ENCODE measurements at places on chromosomes 7 and 10. TPM values are rescaled to one million over a fixed set of nuclear protein-coding genes. Genes with fewer than 3 reads are reported as not detected.

DNA sequence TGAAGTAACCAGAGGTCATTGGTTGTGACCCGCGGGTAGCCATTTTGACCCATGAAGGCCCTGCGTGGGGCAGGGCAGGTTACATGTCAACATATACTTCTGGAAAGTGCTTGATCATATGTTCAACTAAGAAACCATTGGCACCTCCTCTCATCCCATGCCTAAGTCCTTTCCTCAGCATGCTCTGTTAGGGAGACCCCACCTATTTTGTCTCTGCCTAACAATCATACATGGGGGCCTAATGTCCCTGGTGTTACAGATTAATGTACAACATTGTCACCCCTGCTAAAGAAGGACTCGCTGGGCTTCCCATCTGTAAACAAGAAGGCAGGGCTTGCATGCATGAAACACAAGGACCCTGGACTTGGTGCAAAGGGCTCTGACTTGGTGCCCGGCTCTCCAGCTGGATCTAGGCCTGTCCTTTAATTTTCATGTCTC lies 133.7 kb upstream of the TNS3 start:
- DNase-seq, result no peak

DNA sequence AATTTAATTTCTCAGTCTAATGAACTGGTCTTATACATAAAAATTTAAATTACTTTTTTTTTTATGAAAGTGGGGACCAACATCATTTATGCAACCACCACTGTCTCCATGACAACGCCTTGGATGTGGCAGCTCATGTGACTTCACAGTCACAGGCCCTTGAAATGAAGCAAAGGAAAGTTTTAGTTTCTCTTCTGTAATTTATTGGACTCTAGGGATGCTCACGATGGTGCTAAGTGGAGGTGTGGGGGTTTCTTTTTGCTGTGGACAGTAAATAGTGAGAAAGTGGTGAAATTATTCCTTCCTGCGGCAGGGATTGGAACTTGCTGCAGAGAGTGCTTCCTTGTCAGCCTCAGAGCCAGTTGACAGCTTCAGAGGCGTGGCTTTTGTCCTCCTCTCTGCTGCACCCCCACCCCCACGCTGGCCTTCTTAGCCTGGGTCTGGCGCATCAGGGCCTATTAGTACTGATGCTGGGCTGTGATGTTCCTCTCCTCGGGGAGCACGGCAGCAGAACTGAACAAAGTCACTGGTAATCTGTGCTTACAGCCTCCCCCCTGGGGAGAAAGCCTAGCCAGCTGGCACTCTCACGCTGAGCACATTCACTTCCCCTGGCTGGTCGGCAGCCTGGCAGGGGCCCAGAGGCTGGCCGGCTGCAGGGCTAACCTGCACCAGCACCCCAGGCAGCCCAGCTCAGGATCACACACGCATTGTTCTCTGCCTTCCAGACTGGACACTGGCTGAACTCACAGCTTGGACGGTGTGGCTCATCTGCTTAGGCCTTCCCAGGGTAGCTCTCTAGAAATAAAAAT lies 517.5 kb upstream of the GALNT17 start:
- DNase-seq, result peak; percentile 72

DNA sequence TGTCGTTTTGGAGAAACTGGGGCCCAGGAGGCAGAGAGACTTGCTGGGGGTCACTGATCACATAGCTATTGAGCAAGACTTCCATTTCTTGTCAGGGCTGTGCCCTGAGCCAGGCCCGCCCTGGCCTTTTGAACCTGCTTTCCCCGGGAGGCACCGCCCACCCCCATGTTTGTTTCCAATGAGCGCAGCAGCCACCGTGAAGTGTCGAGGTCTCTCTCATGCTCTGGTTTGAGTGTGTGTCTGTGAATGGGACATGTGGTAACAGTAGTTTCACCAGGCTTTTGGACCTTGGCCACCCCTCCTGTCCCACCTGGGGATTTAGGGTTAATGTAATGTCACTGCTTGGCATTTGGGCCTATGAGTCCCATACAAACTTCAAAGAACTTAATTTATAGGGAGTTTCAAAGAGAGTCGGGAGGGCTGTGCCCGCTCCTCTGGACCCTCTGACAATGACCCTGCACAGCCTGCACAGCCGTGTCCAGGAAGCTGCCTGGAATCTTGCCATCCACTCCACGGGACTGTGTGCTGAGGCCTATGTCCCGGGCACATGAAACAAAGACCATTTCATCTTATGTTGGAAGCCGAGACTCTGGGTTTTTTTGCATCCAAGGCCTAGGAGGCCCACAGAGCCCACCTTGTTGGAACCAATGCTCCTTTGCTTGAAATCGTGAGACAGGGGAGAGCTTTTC lies 6.3 kb downstream of the PRF1 start:
- no peak for DNase-seq

DNA sequence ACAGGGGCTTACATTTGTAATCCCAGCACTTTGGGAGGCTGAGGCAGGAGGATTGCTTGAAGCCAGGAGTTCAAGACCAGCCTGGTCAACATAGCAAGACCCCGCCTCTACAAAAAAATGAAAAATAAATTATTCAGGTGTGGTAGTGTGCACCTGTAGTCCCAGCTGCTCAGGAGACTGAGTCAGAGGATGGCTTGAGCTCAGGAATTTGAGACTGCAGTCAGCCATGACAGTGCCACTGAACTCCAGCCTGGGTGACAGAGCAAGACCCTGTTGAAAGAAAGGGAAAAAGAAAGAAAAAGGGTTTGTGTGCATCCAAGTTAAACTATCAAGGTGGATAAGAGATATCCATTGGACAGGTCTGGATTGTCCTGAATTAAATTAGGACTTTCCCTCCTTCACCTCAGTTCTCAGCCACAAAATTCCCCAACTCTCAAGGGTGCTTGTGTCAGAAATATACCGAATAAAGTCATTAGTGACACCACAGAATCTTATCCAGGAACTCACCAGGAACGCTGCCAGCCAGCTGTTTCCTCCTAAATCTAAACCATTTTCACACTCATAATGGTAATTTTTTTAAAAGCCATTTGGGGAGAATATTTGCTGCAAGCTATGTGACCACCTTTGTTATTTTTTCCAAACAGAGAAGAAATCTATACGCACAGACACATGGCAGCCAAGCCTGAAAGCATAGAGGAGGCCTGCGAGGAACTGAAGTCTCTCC lies 12.0 kb downstream of the AFAP1L2 start:
- DNase-seq, result no peak

DNA sequence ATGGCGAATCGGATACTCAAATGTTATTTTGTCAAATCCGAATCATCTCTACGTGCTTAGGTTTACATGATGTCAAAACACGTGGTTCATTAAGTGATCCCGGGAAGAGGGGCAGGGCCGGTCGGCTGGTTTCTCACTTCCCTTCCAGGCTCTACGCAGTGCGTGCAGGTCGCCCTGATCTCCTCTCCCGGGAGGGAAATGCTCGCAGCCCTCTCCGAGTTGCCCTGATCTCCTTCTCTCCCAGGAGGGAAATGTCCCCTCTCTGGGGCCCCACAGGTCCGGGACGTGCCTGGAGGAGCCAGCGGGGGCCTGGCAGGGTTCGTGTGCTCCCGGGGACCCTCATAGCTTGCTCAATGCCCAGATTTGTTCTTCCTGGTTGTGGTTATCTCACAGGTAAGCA lies 202.7 kb downstream of the DNAJB6 start:
- peak; percentile 19 for DNase-seq

DNA sequence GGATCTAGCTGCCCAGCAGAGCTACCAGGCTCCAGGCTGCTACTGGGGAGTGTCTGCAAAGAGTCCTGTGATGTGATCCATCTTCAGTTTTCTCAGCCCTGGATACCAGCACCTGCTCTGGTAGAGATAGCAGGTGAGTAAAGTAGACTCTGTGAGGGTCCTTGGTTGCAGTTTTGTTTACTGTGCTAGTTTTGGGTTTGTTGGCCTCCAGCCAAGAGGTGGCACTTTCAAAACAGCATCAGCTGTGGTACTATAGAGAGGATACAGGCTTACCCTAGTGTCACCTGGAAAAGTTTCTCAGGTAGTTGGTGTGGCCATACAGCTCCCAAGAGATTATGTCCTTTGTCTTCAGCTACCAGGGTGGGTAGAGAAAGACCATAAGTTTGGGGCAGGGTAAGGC lies 56.3 kb downstream of the MTERF1 start:
- no peak for DNase-seq

DNA sequence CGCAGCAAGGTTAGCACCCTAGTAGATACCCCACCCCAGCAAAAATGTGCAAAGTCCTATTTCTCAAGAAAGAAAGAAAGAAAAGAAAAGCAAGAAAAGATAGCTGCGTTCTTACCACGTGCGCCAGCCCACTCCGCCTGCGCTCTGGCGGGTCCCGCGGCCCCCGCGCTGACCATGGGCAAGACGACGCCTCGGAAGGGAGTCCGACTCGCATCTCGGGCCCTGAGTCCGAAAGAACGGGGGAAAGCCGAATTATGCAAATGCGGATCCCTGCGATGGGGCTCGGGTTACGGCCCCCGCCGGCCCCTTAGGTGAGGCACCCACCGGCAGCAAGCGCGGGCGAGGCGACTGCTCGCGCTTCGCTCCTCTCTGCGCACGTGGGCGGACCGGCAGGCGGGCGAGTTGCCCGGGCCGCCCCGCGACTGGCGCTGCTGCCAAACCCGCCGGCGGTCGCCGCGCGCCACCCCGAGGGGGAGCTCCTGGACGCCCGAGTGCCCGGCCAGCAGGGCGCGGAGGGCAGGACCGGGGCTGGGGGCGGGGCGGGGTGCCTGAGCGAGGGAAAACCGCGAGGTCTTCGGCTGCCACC lies 2.4 kb upstream of the EGR2 start:
- peak; percentile 27 for DNase-seq

DNA sequence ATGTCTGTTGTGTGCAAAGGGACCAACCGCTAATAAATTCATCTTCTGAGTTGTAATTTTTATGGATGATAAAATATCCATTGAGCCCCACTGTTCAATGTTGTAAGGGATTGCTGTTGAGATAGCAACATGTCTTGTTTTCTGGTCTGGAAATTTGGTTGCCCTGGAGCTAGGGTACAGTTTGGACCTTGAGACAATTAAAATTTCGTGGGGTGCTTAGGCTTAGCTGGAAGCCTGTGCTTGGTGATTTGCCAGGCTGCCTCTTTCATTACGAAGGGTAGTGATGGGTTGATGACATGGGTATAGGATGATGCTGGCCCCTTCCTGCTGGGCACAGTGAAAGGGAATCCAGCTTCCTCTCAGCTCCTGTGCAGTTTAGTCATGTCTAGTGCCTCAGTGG lies 43.6 kb downstream of the PLCE1 start:
- DNase-seq, result no peak

DNA sequence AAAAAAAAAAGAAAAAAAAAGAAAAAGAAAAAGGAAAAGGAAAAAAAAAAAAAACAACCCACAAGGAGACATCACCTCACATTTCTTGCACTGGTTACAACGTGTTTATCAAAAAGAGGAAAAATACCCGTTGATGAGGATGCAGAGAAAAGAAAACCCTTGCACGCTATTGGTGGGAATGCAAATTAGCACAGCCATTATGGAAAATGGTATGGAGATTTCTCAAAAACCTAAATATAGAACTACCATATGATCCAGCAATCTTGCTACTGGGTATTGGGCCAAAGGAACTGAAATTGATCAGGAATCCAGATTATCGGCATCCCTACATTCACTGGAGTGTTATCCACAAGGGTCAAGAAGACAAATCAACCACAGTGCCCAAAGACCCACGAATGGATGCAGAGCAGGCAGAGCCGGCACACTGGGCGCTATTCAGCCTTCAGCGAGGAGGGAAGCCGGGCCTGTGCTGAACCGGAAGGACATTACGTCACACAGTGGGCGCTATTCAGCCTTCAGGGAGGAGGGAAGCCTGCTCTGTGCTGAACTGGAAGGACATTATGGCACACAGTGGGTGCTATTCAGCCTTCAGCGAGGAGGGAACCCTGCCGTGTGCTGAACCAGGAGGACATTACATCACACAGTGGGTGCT lies 258.7 kb downstream of the ZMYND11 start:
- no peak for DNase-seq

DNA sequence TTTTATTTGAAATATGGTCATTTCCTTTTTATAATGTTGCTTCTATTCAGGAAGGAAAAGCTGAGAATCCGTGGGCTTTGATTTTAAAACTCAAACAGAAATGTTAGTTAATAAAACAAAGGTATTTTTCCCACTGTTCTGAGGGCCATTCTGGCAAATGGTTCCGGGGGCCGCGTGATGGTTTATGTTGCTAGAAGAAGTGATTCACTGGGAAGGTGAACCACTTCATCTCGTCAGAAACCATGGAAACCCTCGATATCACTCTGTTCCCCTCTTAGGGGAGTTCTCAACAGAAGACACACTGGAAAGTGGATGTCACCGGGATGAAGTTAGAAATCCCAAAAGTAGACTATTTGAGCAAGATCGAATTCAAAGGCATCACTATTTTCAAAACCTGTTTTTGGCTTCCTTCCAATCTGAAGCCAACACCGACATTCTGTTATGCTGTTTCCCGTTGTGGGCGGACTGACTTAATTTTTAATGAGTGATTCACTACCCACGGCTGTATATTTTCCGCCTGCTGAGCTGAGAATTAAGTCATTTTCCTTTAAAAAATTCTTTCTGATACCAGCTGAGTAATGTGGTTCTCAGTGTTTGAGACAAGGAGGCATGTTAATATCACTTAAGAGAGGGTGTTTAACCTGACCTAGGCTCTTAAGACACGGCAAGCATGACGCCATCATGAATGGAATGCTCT lies 84.1 kb downstream of the PTPRE start:
- no peak for DNase-seq

Gene MYL10
- not detected for total RNA-seq

DNA sequence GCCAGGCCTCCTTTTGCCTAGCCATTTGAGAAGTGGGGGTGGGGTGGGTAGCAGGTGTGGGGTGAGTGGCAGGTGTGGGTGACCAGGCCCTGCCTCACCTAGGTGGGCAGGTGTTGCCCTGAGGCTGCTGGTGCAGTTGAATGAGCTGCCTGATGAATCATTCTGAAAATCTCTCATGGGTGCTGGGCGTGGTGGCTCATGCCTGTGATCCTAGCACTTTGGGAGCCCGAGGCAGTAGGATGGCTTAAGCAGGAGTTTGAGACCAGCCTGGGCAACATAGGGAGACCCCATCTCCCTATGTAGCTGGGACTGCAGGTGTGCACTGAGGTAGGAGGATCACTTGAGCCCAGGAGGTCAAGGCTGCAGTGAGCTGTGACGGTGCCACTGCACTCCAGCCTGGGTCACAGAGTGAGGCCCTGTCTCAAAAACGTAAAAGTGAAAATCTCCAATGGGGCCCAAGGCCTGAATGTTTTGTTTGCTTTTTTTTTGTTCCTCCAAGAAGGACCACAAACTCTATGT lies 17.7 kb downstream of the TSPAN14 start:
- DNase-seq, result peak; percentile 26

DNA sequence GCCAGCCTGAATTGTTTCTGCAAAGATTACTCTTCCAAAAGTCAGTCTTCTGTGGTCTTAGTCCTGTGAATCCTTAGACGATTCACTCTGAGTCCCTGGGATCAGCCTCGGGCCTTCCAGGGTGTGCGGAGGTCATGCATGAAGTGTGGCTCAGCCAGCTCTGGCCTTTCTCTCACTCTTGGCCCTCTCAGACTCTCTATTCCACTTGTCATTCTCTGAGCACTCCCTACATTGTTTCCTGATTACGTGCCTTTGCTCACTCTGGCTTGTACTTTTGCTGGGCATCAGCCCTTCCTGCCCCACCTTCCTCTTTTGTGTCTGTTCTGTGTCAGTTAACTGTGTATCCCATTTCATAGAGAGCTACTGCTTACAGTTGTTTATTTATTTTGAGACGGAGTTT lies 36.0 kb downstream of the CCNY start:
- DNase-seq, result no peak

GRCh38 chr10:97781618-97782331 lies 10.0 kb upstream of the SFRP5 start:
- no peak for DNase-seq
